ENCODE measurements at places on chromosomes 11 and 22.

DNA sequence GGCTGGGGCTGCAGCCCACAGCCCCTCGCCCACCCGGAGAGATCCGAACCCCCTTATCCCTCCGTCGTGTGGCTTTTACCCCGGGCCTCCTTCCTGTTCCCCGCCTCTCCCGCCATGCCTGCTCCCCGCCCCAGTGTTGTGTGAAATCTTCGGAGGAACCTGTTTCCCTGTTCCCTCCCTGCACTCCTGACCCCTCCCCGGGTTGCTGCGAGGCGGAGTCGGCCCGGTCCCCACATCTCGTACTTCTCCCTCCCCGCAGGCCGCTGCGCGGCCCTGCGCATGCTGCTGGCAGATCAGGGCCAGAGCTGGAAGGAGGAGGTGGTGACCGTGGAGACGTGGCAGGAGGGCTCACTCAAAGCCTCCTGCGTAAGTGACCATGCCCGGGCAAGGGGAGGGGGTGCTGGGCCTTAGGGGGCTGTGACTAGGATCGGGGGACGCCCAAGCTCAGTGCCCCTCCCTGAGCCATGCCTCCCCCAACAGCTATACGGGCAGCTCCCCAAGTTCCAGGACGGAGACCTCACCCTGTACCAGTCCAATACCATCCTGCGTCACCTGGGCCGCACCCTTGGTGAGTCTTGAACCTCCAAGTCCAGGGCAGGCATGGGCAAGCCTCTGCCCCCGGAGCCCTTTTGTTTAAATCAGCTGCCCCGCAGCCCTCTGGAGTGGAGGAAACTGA, 731 bp downstream of the GSTP1 start:
- DNase-seq: no peak

DNA sequence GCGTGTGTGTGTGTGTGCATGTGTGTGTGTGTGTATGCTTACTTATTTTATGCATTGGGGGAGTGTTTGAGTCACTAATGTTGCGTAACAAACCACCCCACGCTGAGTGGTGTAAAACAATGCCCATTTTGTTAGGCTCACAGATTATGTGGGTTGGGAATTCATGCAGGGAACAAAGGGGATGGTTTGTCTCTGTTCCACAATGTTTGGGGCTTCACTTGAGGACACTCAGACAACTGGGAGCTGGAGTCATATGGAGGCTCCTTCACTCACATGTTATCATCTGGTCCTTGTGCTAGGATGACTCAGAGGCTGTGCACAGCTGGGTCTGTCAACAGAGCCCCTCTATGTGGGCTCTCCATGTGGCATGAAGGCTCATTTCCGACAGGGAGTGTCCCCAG, 51.3 kb upstream of the LARGE1 start:
- no peak for DNase-seq

- DNase-seq: no peak
Observed at GRCh38 chr11:118379497-118379896, 20.1 kb downstream of the UBE4A start.

DNA sequence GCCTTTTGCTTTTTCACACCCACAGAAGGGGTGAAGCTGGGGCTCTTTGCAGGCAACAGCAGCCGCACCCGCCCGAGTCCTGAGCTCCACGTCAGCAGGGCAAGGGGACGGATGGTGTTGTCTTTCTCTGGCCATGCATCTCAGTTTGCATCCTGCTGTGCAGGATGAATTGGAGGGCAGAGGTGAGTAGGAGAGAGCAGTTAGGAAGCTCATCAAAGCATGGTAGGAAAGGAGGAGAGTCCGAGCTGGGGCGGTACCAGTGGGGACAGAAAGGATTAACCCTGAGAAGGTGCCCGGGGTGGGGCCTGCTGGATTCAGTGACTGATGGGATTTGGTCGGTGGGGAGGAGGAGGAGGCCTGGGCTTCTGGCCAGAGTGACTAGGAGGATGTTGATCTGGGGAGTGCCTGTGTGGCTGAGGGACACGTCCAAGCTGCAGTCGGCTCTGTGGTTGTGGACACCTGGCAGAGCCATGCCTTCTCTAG, 14.6 kb downstream of the FAM83F start:
- no peak for DNase-seq

- no peak for DNase-seq
Observed at GRCh38 chr11:45097721-45098493, 48.5 kb upstream of the PRDM11 start.

DNA sequence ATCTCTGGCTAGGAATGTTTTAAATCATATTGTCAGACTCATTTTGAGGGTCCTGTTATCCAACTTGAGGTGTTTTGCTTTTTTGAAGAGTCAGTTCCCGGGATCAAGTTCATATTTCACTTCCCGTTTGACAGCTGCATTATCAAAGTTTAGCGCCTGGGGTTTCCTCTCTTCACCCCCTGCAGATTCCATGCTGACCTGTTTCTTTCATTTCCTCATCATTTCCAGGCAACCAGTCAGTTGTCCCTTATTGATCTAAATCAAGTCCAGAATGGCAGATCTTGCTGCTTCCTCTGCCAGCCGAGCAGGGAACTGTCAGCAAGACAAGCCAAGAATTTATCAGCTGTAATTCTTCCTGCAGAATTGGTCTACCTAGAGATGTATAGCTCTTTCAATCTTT, 197.6 kb upstream of the SYN3 start:
- no peak for DNase-seq

DNA sequence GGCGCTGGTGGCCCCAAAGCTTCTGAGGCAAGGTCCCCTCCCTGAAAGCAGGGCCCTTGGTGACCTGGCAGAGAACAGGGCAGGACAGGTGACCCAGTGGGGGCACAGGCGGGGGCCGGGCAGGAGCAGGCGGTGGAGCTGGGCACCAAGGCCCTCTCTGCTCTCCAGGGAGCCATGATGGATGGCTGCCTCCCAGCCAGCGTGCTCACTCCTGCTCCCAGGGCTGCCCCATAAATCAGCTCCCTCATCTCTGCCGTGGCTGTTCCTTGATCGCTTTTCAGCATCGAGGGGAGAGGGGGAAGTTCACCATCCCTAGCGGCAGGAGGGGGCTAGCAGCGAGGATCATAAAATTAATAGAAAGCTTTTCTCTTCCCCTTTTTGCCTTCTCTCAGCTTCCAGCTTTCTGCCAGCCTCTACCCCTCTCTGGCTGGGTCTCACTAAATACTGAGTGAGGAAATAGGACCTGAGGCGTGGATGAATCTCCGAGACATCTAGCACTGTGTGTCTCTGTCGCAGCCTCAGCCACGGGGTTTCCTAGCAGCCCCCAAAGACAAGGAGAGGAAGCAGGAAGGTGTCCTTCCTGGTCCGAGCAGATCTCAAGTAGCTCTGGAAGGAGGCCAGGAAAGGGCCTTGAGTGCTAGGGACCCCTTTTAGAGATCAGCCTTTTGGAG, 22.2 kb upstream of the ELFN2 start:
- no peak for DNase-seq

DNA sequence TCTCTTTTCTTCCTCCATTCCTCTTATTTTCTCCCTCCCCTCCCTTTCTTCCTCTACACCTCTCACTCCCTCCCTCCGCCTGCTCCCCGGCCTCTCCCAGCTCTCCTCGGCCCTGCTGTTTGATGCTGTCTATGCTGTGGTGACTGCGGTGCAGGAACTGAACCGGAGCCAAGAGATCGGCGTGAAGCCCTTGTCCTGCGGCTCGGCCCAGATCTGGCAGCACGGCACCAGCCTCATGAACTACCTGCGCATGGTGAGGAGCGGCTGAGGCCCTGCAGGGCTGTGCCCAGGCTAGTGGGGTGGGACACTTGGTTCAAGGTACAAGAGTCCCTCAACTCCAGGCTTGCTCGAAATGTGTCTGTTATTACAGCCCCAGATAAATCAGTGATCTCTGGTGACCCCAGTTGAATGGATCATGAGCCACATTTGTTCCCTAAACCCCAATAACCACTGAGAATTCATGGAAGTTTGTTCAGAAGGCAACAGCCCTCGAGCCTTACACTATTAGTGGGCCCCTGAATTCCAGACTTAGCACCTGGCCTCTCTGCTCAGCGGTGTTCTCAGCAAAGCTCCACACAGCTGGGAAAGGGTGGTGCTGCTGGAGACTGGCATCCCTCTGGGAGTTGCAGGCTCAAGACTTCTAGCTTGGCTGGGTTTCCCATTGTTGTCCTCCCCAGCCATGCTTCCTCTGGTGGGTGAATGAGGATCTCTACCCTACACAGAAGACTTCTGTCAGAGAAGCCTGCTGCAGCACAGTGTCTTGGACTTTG, 149.8 kb upstream of the TBCEL start:
- DNase-seq: no peak

GRCh38 chr11:128940156-128940555, 2.5 kb downstream of the TP53AIP1 start:
- DNase-seq: no peak

DNA sequence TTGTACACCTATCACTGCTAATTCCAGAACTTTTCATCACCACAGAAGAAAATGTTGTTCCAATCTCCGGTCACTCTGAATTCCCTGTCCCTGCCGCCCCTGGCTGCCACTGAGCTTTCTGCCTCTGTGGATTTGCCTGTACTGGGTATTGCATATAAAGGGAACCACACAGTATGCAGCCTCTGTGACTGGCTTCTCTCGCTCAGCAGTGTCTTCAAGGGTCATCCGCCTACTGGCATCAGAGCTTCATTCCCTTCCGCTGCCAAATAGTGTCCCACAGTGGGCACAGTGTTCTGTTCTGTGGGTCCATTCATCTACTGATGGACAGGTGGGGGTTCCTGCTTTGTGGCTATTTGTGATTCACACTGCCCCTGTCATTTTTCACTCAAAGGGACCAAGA, 5.3 kb downstream of the DHCR7 start:
- no peak for DNase-seq

Data from stimulated activated CD8-positive, alpha-beta memory T cell treated with anti-CD3 and anti-CD28 coated beads, Interleukin-2, amount 100 ng/mL, for 1 hour (primary cell).